Renal cortex interstitium (tissue), 15 donors: ENCODE measurements at places on chromosomes 13 and 19.

DNA sequence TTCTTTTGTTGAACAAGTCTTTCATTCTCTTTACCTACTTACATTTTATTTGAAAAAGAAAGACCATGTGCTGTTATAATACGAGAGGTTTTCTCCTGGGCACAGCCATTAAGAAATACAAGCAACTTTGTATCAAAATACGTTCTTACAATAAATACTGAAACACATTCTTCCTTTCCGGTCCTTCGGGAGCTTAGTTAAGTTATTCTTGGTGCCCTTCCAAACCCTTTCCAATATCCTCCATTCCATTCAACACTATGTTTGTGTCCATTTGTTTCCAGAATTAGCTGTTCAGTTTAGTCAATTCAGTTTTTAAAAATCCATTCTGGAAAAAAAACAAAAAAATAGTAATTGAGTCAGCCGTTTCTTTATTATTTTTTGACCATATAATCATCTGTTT lies 746.8 kb upstream of the SLC10A2 start:
- no peak for DNase-seq

DNA sequence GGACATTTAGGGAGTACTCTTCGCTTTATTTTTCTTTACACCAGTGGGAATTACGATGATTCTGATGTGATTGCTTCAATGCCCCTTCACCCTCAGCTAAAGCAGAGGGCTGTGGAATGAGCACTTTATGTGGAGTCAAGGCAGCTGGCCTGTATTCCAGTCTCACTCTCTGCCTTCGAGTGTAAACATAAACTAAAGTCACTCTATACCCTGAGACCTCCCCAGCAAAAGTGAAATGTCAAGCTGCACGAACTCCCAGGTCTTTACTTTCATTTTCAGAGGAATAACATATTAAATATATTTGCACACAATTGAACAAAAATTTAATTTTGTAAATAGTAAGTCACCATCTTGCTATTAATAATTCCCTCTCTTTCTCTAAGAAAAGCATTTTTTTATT lies 557.1 kb downstream of the DACH1 start:
- no peak for DNase-seq

GRCh38 chr19:3034656-3035541 lies 5.8 kb upstream of the TLE2 start:
- no peak for DNase-seq

- DNase-seq, result no peak
Measured at GRCh38 chr19:50686310-50687032, 33.1 kb downstream of the SHANK1 start.

- DNase-seq, result no peak
Measured at GRCh38 chr13:40667622-40667978, 1.2 kb upstream of the FOXO1 start.

GRCh38 chr13:35471706-35472322 lies 4.7 kb downstream of the MAB21L1 start:
- DNase-seq, result peak; percentile 20

GRCh38 chr19:1136201-1136600 lies 32.4 kb downstream of the GPX4 start:
- no peak for DNase-seq

- no peak for DNase-seq
Measured at GRCh38 chr19:34808566-34808965, 35.6 kb upstream of the ZNF599 start.

DNA sequence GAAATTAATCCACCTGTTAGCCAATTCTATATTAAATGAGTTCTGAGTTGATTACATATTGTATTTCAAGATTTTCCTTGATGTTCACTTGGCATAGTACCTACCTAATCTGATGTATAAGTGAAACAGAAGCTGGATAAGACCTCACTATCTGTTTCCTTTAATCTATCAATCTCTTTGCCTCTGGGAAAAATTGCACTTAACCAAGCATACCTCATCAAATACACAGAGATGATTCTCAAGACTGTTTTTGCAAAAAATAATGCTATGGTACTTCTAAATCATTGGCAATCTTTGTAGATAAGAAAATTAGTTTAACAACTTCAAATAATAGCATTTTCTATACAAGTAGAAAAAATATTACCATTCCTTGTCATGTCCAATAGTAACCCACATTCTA lies 55.2 kb downstream of the SERPINE3 start:
- no peak for DNase-seq

DNA sequence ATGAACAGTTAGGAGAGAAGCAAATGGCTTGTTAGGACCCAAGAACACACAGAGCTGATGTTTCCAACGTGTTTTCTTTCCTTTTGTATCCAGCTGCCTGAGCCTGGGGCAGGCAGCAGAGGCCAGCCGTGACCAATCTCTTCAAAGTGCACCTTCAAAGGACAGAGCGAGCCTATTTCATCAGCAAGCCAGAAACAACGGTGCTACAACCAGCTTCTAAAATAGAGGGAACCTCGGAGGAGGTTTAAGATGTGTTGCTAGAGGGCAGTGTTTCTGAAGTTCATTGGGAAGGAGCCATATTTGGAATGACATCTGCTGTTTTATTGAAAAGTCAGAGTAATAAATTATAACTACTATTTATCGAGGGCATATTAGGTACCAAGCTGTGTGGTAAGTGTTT lies 56.2 kb upstream of the RFC3 start:
- DNase-seq, result no peak

GRCh38 chr13:69155136-69155535 lies 952.5 kb upstream of the ATXN8OS start:
- DNase-seq, result no peak

DNA sequence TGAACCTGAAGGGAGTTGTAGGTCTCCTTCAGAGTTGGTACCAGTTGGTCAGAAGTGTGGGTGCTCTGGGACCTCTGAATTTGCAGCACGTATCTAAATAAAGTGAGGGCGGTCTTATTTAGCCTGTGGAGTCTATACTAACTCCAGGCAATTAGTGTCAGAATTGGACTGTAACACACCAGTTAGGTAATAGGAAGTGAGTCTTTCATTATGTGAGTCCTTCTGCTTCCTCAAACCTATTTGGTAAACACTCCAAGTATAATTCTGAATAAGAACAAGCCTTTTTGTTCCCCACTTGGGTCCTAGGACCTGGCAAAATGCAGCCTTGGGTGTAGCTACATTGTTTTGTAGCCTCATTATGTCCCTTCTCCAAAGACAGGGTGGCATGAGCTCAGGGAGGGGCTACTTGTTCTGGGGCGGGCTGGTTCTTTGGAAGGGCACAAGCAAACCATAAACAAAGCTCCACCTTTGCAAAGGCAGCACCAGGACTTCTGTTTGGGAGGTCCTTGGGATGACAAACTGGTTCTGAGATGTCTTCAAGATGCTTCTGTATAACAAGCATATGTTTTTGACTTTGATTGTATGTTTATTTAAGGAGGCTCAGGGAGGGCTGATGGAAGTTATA lies 418.0 kb downstream of the ZNF536 start:
- DNase-seq, result no peak

DNA sequence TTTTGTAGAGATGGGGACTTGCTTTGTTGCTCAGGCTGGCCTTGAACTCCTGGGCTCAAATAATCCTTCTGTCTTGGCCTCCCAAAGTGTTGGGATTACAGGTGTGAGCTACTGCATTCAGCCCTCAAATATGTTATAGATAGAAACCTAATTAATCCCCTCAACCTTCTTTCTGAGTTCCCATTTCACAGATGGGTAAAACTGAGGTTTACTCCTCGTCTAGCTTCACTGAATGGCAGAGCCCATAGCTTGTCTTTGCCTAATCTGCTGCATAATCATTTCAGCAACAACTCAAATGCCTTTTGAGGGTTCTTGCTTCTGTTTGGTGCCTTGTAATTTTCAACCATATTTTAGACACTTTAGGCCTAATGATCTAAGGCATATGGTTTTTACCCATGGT lies 36.0 kb upstream of the ADGRE1 start:
- DNase-seq, result no peak

GRCh38 chr13:29105779-29106178 lies 285.6 kb downstream of the MTUS2 start:
- DNase-seq, result no peak

DNA sequence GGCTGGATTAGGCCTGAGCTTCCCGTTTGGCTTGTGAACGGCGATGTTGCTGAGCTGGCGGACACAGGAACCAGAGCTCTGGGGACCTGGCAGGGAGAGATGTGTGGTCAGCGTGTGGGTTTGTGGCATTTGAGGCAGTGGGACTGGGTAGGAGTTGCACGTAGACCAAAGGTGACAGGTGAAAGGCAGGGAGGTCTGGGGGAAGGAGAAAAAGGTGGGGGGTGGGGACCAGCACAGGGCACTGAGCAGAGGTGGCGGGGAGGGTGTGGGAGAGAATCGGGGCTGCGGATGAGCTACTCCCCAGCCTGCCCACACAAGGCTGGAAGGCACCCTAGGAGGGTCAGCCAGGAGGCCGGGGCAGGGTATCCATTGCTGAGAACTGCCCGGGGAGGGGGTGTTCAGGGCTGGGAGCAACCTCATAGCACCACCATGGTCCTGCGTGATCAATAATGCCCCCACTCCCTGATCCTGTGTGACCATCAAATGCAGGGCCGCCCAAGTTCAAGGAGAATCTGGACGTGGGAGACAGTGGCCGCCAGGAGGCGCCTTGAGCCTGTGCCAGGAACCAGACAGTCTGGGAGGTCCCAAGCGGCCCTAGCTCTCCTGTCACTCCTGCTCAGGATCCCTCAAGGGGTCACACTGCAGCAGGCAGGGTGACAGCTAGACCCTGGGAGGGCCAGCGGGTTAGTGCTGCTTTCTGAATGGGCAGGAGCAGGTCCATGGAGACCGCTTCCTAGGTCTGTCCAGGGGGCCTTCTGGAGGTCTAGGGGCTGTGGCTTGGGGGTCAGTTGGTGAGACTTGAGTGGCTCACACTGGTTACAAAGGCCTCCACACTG lies 12.8 kb upstream of the SELENOW start:
- DNase-seq, result no peak

DNA sequence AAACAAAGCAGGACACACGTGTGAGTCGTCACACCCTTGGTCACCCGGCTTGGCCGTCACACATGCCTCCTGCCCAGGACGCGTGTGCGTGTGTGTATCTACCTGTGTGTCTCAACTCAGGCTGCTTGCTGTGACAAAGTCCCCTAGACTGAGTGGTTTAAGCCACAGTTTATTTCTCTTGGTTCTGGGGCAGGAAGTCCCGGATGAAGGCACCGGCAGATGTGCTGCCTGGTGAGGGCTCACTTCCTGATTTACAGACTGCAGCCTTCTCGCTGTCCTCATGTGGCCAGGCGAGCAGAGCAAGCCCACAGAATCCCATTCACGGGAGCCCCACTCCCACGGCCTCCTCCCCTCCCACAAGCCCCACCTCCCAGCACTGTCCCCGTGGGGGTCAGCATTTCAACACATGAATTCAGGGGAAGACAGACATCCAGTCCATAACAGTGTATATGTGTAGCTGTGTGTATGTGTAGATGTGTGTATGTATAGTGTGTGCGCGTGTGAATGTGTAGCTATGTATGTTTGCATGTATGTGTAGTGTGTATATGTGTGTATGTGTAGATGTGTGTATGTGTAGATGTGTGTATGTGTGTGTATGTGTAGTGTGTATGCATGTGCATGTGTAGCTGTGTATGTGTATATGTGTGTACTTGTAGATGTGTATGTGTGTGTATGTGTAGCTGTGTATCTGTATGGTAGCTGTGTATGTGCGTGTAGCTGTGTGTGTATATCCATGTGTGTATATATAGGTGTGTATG lies 51.5 kb downstream of the MCF2L start:
- no peak for DNase-seq

DNA sequence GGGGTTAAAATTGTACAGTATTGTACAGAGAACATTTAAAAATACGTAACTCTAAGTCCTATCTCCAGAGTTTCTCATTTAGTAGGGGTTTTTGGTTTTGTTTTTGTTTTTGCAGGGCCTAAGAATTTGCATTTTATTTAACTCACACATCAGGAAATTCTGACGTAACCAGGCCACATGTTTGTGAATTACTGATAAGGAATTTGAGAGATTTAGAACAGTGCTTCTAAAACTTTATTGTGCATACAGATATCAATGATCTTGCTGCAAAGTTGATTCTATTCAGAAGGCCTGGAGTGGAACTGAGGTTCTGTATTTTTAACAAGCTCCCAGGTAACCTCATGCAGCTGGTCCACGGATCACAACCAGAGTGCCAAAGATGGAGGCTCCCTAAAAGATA lies 49.3 kb downstream of the LIG4 start:
- DNase-seq, result no peak

DNA sequence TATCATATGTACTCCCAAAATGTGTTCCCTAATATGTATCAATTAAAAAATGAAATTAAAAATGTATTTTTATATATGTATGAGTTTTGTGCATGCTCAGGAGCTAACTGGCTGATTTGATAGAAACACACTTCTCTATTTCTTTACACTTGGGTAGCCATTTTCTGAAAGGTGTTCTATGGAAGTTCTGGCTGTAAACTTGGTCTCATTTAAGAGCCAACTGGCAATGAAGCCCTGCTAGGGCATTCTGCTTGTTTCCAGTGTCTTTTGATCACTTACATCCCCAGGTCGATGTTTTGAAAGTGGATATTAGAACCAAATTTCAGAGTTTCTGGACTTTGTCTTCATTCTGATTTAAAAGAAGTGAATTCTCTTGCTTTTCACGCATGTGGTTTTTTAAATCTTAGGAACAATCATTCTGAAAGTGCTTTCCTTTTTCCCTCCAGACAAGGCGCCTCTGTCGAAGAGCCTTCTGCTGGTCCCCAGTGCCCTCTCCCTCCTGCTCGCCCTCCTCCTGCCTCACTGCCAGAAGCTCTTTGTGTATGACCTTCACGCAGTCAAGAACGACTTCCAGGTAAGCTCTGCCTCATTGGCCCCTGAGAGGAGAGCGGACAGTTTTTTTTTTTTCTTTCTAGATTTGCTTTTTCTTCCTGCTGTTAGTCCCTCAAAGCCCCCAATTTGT lies 20.1 kb downstream of the GPR18 start:
- DNase-seq, result no peak

- DNase-seq, result no peak
Measured at GRCh38 chr13:41122838-41123237, 9.8 kb downstream of the KBTBD6 start.

- no peak for DNase-seq
Measured at GRCh38 chr19:35116072-35116801, 614 bp downstream of the FXYD3 start.

GRCh38 chr19:13839130-13839937 lies 37.6 kb upstream of the NANOS3 start:
- no peak for DNase-seq

DNA sequence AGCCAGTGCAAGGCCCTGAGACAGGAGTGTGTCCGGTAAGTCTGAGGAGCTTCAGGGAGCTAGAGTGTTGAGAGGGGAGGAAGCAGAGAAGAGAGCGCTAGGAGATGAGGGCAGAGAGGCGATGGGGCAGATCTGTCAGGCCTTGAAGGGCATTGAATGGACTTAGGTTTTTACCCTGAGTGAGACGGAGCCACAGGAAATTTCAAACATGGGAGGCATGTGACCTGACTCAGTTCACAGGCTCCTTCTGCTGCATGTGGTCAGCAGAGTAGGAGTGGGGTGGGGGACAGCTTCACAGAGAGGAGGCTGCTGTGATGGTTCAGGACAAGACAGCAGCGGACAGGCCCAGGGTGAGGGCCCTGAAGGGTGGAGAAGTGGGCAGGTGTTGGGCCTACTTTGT lies 2.5 kb upstream of the FAM98C start:
- no peak for DNase-seq

GRCh38 chr13:51328488-51328887 lies 11.0 kb upstream of the SERPINE3 start:
- no peak for DNase-seq
